ENCODE measurements at places on chromosomes 11 and 22.

DNA sequence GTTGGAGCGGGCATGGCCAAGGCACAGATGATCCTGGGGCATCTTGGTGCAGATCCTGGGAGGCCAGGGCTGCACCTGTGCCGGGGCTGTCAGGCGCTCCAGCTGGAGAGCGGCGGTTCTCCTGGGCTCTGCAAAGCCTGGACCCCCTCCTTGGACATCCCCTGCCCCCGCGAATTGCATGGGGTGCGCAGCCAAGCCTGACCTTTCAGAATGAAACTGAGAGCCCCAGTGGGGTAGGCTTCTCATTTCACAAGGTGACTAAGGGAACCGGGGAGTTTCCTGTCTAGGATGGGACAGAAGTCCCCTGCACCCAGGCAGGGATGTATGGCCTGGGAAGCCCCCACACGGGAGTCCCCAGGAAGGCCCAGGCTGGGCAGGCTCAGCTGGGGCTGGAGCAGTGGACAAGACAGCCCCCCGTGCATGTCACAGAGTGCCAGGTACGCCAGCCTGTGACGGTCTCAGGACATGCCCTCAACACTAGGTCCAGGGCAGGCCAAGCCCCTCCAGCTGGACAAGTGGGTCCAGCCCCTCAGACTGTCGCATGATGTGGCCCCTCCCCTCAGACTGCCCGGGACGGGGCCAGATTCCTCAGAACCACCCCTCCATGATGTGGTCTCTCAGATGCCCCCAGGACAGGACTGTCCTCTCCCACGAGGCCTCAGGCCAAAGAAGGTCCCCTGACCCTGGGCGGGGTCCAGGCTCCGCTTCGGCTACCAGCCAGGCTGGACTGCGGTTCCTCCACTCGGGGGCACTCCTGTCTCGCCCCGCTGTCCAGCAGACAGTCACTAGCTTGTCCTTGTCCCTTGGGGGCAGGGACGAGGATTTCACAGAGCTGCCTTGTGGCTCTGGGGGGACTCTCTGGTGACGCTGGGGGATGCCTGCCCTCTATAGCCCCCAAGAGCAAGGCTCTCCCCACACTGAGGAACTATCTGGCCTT lies 2.3 kb downstream of the LSP1 start:
- DNase-seq = no peak

DNA sequence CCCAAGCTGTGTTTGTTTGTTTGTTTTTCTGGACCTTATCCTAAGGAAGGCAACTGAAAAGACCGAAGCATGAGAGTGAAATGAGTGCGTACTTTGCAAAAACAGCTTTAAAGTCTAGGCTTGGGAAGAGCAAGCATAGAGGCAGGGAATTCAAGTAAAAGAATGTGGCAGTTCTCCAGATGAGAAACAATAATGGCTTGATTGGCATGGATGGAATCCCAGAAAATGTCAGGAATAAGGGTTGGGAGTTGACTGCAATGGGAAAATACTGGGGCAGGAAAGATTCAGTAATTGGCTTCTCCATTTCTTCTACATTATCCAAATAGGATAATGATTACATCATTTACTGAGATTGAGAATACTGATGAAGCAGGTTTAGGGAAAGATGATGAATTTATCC lies 17.5 kb downstream of the SAAL1 start:
- DNase-seq = peak; percentile 58

GRCh38 chr11:37442576-37442975 lies 844.5 kb upstream of the RAG2 start:
- DNase-seq = peak; percentile 39

GRCh38 chr22:49099496-49100124 lies 728.1 kb downstream of the BRD1 start:
- DNase-seq = peak; percentile 47

DNA sequence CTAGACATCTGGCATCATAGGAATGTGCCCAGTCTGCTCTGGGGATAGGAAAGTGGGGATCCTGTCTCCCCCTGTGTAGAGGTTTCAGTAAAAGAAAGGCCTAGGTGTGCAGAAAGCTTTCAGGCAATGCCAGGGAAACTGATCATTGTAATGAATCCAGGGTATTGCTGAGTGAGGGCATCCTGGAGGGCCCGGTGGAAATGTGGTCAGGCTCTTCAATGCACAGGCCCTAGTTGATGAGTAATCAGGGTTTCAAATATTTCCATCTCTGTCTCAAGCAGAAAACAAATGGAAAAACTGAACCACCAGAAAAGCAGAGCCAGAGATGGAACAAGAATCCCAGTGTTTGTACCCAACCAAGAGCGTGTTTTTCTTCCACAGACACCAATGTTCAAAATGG lies 2.0 kb downstream of the CD3E start:
- no peak for DNase-seq

DNA sequence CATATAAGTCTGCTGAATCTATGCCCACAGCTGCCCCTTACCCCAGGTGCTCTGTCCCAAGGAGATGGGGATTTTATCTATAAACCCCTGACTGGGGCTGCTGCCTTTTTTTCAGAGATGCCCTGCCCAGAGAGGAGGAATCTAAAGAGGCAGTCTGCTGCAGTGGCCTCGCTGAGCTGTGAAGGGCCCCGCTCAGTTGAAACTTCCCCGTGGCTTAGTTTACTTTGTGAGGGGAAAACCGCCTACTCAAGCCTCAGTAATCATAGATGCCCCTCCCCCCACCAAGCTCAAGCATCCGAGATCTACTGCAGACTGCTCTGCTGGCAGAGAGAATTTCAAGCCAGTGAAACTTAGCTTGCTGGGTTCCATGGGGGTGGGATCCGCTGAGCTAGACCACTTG lies 7.4 kb upstream of the SCGB1D4 start:
- no peak for DNase-seq

- no peak for DNase-seq
Observed at GRCh38 chr11:73555615-73556014, 42.3 kb downstream of the FAM168A start.

- no peak for DNase-seq
Observed at GRCh38 chr11:91295591-91295990, 929.0 kb upstream of the FAT3 start.

- DNase-seq = peak; percentile 61
Observed at GRCh38 chr11:102007567-102008437, 39.4 kb upstream of the CFAP300 start.

GRCh38 chr11:57150454-57150917 lies 31.3 kb upstream of the LRRC55 start:
- DNase-seq = peak; percentile 62

- DNase-seq = peak; percentile 11
Observed at GRCh38 chr11:22304337-22304961, 33.7 kb upstream of the SLC17A6 start.

GRCh38 chr22:41928593-41929417 lies 2.2 kb upstream of the TNFRSF13C start:
- DNase-seq = no peak

GRCh38 chr11:29314211-29314610 lies 702.6 kb downstream of the KCNA4 start:
- DNase-seq = no peak

DNA sequence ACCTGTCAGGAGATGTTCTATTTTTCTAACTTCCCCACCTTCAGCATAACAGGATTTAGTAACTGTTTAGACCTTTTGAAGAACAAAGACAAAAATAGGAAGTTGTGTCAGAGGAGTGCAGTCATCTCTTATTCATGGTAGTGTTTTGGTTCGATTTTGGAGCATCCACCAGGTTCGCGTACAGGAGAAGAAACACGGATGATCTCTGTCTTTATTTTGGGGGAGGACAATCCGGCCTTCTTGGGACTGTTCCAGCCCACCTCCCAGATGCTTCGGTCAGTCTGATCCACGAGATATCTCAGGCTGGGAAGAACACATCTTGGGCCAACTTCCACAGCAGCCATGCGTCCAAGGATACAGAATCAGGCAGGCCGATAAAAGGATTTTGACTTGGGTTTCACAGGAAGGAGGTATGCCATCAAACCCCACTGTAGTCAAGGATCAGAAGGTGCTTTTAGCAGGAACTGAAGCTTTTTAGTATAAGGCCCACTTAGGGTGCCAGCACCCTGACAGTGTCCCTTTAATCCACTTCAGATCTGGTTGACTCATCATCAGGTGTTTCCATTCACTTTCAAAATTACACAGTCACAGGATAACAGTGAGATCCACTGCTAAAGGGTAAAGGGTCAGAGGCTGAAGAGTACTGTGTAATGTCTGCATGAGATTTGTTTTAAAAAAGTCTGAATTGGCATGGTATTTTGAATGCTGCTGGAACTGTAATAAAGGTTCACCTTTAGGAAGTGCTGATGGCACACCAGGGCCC lies 16.5 kb downstream of the PATZ1 start:
- no peak for DNase-seq

- peak; percentile 53 for DNase-seq
Observed at GRCh38 chr11:103673773-103674172, 362.7 kb upstream of the DDI1 start.

- DNase-seq = no peak
Observed at GRCh38 chr11:6567371-6567745, 36.1 kb downstream of the RRP8 start.

DNA sequence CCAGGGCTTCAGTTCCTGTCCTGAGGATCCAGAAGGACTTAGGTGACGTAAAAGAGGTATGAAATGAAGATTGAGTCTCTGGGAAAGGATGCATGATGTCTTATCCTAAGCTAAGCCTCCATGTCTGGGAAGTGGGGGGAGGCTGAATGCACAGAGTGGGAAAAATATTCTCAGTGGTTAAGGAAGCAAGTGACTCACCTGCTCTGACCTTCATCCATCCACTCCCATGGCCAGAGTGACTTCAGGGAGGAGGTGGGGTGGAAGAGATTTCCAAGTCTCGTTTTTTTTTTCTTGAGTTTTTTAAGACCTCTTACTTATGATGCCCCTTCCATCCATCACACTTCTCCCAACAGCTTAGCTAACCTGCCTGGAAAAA lies 32.5 kb upstream of the POLD3 start:
- DNase-seq = peak; percentile 9

DNA sequence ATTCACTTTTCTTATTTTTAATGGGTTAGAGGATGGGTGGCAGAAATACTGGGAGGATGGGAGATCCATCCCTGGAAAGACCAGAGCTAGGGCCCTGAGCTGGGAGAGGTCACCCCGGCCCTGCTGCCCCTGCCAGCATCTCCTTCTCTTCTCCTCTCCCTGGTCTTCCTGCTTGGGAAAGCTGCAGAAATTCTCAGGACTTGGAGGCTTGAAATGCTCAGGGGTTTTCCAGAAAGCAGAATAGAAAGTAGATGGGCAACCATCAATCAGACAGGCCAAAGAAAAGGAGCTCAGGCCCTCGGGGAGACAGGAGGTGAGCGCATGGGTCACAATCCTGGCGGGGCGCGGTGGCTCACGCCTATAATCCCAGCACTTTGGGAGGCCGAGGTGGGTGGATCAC lies 1.5 kb downstream of the APOBEC3H start:
- no peak for DNase-seq

DNA sequence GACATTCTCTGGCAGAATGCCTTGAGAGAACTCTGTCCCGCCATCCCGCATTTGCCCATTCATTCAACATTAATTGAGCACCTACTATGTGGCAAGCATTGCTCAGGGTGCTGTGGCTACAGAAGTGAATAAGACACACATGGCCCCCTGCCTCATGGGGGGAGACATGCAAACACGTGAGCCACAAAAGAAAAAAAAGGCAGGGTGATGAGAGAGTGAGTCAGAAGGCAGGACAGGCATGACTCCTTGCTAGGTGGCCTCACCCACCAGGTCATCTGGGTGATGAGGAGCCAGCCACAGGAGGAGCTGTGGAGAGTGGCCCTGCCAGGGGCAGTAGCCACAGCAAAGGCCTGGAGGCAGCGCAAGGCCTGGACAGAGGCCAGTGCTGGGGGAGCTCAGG lies 4.9 kb downstream of the CHRM4 start:
- no peak for DNase-seq

GRCh38 chr22:36197514-36198146 lies 4.0 kb downstream of the APOL4 start:
- DNase-seq = no peak

DNA sequence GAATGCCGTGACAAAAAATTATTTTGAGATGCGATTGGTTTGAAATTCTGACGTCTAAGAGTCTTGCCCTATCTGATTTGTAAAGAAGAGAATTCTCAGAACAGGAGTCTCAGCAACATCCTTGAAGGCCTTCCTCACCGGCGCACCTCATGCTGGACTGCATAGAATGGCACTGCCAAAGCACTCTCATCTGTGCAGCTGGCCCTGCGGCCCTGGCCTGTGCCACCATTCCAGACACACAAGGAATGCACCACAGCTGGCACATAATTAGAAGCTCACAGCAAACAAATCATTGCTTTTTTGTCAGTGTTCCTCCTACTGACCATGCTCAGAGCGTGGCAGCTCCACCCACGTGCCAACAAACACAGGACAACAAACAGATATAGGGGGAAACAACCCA lies 166.0 kb downstream of the KIRREL3 start:
- no peak for DNase-seq
